ENCODE measurements at places on chromosomes 3 and 15.

GRCh38 chr3:135853981-135854380 lies 111.5 kb upstream of the PPP2R3A start:
- DNase-seq: no peak

DNA sequence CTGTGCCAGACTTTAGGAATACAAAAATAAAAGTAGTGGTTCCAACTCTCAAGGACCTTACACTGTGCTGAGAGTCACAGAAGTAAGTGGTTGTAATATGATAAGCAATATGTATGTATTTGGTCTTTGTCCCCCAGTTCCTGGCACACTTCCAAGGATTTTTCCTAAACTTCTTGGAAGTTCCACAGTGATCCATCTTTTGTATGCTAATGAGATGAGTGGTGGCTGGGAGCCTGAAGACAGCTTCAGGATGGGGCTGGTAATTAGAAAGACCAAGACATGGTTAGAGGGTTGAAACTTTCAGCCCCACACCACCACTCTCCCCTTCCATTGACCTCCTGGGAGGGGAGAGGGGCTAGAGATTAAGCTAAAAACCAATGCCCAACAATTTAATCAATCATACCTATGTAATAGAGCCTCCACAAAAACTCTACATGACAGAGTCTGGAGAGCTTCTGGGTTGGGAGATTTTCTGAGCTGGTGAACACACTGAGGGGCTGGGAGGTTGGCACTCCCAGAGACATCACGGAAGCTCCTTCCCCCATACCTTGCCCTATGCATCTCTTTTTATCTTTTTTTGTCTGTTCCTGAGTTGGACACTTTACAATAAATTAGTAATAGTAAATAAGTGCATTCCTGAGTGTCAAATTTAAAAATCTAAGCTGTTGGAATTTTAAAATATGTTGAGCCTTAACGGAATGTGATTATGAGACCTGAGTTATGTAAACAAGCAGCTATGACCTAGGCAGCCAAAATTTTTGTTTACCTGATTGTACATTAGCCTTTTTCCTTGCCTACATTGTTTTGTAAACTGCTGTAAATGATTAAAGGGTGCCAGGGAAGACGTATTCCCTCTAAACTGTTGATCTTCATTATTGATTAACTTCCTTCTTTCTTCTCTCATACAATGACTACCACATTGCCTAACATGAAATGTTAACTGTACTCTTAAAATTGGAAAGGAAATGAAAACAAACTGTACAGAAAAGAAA lies 24.3 kb downstream of the CD200R1L start:
- DNase-seq: no peak

- no peak for DNase-seq
Observed at GRCh38 chr3:102156426-102156825, 278.4 kb upstream of the ZPLD1 start.

DNA sequence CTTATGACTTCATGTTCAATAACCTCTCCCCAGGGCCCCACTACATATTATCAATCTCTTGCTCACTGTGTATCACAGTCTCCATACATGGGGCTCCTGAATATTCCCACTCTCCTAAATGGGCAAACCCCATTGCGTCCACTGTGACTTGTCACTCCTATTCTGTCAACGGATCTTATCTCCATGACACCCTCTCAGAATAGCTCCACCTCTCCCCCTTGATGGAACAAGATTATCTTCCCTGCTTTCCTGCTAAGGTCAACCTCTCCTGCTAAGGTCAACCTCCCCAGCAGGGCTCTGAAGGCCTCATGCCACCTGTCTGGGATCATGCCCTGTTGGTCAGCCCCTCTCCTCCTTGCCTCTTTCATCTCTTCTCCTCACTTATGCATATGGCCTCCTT lies 1.8 kb downstream of the CLDN18 start:
- DNase-seq: no peak

DNA sequence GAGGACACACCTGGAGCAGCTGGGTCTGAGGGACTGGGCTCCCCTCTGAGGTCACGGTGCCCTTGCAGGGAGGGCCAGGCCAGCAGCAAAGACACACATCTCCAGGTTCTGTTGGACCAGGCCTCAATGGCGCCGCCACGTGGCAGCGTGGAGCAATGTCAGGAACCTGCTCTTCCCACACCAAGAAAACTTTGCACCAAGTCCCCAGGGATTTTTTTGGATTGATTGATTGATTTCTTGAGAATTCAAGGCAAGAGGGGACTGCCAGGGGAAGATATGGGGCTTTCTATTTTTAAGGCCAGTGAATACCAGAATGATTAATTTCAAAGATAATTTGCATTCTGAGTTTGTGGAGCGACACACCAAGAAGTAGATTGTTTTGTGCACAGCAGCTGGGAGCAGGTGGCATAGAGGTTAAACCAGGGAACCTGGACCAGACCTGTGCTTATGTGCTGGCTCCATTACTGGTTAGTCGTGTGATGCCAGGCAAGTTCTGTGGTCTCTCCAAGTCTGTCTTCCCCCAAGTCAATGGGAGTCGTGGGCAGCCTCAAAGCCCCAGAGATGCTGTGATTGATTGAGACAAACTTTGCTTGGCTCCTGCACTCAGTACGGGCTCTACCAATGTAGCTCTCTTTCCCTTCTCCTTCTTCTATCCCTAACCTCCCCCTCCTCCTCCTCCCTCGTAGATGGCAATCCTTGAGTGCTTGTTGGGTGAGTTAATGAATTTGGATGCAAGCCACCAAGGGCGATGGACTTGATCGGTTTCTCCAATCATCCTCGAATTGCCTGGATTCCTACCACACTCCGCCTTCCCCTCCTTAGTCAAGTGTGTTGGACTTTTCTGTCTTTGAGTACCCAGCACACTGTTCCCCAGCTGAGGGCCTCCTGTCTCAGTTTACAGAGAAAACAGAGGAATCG lies 96.2 kb upstream of the TRPM1 start:
- DNase-seq: peak; percentile 60
